Right ventricle myocardium superior (tissue), 1 donor: ENCODE measurements at places on chromosomes 7 and 10. TPM values are rescaled to one million over a fixed set of nuclear protein-coding genes. Genes with fewer than 3 reads are reported as not detected.
A peak's percentile ranks its signal among the peaks of the same experiment; 100 is the strongest.

The CLEC5A gene
- 0.08 TPM for total RNA-seq

The SLC39A12 gene
- not detected for total RNA-seq

The WDR91 gene
- 5.1 TPM for total RNA-seq

The TAS2R5 gene
- 0.27 TPM for total RNA-seq

The DNAJC30 gene
- 11.8 TPM for total RNA-seq

The CNTNAP2 gene
- total RNA-seq, result 0.48 TPM

The SP8 gene
- total RNA-seq, result not detected

The HOXA6 gene
- total RNA-seq, result not detected

DNA sequence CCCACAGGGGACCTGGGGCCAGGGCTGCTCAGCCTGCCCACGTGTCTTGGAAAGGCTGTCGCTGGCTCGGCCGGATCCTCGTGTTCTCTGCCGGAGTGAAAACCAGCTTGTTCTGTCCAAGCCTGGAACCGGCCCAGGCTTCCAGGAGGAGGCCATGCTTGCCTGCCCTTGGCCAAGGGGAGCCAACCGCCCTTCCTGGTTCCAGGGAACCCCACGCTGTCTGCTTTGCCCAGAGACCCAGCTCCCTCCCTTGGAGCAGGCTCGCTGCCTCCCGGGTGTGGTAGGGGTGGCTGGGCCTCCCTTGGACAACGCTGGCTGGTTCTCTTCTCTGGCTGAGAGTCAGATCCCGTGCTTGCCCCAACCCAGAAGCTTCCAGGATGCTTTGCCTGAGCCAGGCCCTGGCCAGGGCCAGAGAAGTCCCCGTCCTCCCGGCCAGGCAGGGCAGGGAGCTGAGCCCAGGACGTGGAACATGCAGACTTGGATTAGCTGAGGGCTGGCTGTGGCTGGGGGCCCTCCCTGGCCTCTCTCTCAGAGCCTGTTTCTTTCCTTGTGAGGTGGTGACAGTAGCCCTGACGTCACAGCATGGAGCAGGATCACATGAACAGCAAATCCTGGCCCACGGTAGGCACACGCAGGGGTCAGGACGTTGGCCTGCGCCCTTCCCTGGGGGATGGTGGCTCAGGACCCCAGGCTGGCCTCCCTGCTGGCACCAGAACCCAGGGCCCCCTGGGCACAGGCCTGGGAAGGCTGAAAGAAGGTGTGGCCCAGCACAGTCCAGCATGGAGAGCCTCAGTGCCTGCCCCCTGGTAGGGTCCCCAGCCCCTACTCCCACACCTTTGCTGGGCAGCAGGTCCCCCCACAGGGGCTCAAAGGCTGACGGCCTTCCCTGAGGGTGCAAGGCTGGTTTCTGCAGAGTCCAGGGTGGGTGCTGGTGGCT is 67.5 kb downstream of the PWWP2B start:
- DNase-seq, result peak; percentile 95

DNA sequence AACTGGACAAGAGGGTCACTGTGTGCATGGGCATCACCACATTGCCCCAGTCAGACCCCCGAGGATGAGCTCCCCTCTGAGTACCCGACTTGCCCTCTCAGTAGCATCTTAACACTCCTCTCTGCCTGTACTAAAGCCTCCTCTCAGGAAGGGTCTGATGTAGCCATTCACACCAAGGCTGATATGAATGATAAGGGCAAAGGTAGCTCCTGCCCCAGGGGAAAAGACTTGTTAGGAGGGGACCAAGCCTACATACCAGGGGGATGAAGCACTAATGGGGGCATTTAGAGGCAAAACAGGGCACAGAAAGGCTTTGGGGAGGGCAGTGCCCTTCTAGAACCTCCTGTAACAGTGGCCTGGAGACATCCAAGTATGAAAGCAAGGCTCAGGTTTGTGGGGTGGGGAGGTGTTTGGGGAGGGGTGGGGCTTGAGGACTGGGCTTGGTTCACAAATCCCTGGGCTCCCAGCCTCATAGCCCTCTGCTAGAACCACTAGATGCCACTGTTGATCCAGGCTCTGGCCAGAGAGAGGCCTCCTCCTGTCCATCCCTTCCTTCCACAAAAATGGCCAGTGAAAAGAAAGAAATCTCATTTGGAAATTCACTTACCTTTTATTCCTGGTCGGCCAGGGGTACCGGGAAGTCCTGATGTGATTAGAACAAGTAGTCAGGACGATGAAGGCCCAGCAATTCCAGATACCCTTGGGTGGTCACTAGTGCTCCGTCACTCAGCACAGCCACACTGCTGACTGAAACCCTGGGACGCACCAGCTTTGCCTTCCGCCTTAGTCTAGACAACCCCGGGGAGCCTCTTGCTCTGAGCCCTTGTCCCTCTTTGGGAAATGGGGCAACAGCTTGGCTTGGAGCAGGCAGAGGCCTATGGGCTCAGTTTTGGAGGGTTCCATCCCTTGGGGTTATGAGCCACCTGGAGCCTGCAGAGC is 40.3 kb downstream of the COL17A1 start:
- no peak for DNase-seq

DNA sequence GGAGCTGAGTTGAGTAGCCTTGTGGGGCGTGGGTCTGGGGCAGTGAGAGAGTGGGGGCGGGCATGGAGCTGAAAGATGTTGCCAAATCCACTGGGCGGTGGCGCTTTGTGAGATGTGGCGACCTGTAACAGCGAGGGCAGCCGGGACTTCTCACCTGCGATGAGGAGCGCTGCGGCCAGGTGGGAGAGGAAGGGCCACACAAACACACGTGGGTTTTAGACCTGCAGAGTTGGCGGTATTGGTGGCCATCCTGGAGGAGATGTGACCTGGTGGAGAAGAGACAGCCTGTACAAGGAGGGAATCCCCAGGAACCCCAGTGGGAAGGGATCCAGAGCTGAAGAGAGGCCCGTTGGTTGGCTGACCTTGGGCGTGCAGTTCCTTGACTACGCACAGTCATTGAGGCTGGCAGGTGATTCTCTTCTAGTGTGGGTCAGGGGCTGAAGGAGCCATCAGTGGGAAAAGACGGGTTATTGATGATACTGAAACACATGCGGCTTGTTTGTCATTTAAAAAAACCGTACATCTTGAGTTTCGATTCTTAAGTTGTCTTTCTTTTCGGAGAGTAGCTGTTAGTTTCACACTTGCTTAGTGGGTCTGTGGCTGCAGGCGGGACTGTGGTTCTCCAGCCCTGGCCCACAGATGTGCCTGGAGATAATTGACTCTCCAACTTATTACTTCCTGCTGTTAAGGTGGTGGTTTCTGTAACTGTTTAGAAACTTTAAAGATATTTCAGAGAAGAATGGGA is 2.4 kb downstream of the CHST12 start:
- DNase-seq, result no peak

- DNase-seq, result no peak
These were observed 63.5 kb downstream of the LGI1 start for GRCh38 chr10:93821051-93821772.

DNA sequence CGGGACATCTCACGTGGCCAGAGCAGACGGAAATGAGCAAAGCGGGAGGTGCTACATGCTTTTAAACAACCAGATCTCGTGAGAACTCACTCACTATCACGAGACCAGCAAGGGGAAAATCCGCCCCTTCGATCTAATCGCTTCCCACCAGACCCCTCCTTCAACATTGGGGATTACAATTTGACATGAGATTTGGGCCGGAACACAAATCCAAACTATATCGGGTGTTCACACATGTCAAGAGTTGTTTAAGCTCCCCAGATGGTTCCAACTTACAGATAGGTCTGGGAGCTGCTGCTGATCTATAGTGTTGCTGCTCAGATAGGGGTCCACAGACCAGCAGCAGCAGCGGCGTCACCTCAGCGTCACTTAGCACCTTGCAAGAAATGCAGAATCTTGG is 194.9 kb downstream of the GPAM start:
- no peak for DNase-seq

DNA sequence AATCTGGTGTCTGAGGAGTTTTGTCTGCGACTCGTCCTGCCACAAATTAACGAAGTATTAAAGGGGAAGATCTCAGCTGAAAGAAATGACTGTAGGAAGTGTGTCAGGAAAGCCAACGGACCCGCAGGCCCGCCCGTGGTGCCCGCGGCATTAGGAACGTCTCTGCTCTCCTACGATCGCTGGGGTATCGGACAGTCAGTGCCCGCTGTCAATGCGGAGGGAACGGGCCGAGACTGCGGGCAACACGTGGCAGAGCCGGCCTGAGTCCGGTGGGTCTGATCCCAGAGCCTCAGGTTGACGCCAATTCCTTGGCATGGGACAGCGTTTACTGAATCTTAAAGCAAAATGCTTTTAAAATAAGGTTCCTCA is 128.7 kb downstream of the KBTBD2 start:
- DNase-seq, result no peak

GRCh38 chr10:30583778-30584415 is 45.7 kb downstream of the LYZL2 start:
- DNase-seq, result peak; percentile 64

- no peak for DNase-seq
These were observed 28.8 kb downstream of the DENND10 start for GRCh38 chr10:119132521-119133345.

- DNase-seq, result no peak
These were observed 19.7 kb downstream of the AHR start for GRCh38 chr7:17318146-17318545.

DNA sequence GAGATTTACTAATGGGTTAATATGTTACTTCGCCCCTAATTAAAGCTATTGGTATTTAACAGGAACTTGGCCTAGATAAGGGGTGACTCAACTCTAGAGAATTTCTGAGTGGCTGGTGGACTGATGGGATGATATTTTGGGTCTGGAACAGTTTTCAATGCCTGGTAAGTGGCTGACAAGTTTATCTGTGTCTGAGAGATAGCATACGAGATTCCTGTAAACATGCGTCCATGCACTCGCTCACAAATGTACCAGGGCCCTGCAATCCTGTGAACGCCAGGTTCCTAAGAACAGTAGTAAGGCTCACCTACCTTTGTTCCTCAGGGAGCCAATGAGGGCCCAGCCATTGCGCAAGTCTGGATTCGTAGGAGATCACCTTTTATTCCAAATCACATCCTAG is 683.8 kb upstream of the ANKRD30A start:
- DNase-seq, result no peak

DNA sequence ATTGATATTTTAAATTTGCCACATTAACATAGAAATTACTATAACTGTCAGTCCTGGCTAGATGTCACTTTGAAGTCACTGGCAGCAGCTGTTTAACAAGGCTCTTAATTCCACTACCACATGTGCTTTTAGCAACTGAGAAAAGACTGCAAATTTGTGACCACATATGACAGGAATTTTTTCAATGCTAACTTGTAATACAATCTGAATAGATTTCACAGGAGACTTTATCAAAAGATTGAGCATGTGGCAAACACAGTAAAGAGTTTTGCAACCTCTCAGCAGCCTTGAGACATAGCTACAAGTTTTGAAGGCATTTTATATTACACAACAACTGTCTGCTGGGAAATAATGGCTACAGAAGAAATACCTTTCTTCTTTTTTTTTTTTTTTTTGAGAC is 73.0 kb downstream of the MICU1 start:
- DNase-seq, result no peak

GRCh38 chr10:72030762-72031543 is 57.4 kb downstream of the SPOCK2 start:
- DNase-seq, result peak; percentile 84

DNA sequence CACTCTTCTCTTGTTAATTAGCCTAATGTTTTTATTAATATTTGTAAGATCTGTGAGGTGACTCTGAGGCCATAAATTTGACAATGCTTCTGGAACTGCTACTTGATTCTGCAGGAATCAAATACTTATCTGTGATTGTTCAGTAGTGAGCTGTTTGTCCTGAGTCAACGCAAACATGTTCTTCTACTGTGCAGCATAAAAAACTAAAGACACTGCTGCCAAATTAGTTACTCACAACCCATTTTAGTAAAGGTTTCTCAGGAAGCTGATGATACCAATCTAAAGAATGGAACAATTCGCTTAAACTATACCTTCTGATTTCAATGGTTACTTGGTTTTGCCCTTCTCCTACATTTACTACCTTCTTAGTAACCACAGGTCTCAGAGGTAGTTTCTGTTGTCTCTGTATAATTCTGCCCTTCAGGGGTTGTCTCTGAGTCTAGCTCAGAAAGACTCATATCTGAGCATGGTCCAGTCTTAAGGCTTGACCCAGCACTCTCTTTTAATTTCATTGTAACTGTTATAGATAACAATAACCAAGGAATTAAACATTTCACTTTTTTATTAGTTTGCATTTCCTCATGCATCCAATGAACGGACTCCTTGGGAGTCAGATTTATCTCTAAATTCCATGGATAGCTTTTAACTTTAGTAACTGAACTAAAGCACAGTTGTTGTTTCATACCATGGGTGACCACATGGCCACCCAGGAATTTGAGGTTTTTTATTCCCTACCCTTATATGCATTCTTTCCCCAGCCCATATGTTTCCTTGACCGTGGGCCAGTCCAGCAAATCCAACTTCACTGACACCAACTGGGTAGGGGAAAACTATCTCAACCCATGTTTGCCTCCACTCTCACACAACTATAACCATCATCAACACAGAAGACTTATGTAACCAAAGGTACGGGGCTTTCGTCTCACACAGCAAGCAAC is 309.5 kb upstream of the TEX47 start:
- no peak for DNase-seq
